ENCODE measurements at places on chromosomes 13 and 19. TPM values are rescaled to one million over a fixed set of nuclear protein-coding genes. Genes with fewer than 3 reads are reported as not detected.

Gene ZNF726
- total RNA-seq, result 6.0 TPM

Gene ZNF844
- 2.5 TPM for total RNA-seq

Gene NLRP4
- total RNA-seq, result not detected

Gene TYROBP
- total RNA-seq, result not detected

Gene TUBB4A
- total RNA-seq, result not detected

Gene CGB3
- not detected for total RNA-seq

Gene MICOS13
- total RNA-seq, result 48.8 TPM

Gene SMIM24
- 0.40 TPM for total RNA-seq

Gene PNMA8B
- not detected for total RNA-seq

Gene SOX1
- not detected for total RNA-seq

Gene CYP2A6
- total RNA-seq, result not detected

Gene PLIN4
- total RNA-seq, result not detected

Gene ZNF135
- total RNA-seq, result 0.83 TPM

Gene EDNRB
- total RNA-seq, result 1.7 TPM

Gene SCEL
- total RNA-seq, result not detected

Gene NLRP9
- total RNA-seq, result not detected

Gene ATXN8OS
- total RNA-seq, result not detected

Gene ZNF787
- 25.8 TPM for total RNA-seq

Gene SPIB
- total RNA-seq, result not detected

Gene CEACAM1
- not detected for total RNA-seq

Gene TMC4
- total RNA-seq, result 0.51 TPM

Gene DIRAS1
- total RNA-seq, result 2.5 TPM

Gene FXYD1
- total RNA-seq, result not detected

Gene TMEM238
- total RNA-seq, result 0.32 TPM

Gene TTC9B
- total RNA-seq, result not detected

Gene GRIK5
- 0.06 TPM for total RNA-seq

Gene IGFL2
- not detected for total RNA-seq
